ENCODE measurements at places on chromosomes 13 and 19.

DNA sequence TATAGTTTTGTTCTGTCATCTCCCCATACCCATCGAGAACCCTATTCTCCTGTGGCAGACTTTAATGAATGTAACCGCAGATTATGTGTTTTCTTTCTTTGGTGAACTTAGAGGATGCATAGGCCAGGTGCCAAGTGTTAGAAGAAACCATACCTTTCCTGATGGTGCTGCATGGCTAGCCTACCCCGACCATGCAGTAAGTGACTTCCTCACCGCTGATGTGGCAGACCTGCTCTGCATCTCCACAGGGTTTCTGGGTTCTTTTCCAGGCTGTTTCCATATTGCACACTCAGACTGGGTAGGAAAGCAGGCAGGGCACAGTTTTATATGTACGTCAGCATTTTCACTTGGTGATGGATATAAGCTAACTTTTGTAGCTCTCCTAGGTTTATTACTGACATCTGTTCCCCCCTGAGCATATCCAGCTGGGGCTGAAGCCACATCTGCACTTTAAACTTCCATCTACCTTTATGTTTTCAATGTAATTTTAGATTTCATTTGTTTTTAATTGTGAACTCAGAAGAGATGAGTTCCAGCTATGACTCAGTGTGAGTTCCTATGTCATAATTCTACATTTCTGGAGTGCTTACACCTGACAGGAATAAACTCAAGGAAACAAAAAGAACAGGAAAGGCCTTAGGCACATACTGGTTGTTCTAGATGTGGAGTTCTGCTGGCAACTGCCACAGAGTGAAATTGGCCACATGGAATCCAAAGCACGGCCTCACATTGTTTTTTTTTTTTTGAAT, 42.3 kb downstream of the LRCH1 start:
- DNase-seq: no peak

- DNase-seq: no peak
These were observed 327.6 kb downstream of the FGF9 start for GRCh38 chr13:21998279-21998990.

DNA sequence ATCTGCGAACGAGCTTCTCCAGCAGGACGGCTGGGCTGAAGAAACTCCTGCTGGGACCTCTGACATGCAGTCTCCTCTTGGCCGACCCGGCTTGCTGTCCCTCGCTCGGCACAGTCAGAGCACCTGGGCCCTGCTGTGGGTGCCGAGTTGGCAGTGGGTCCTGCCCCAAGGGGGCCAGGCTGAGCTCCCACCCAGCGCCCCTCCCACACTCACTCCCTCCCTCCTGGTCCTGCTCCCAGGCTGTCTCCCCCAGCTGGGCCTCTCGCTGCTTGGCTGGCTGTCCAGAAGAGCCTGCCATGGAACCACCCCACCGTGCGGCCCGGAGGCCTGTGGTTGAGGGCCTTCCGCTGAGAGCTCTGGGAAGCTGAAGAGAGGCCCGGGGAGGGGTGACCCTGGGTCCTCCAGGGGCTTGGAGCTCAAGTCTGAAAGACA, 6.0 kb downstream of the AKT2 start:
- no peak for DNase-seq

GRCh38 chr13:25752957-25753551, 298.8 kb downstream of the SHISA2 start:
- DNase-seq: no peak

GRCh38 chr19:47471733-47472457, at the start of gene SLC8A2:
Gene SLC8A2, minus strand, starts transcription at chr19:47471893. Its CDS starts 5,490 bp downstream, at chr19:47466403.
- peak; percentile 28 for DNase-seq

GRCh38 chr13:112219740-112220139, 152.8 kb downstream of the SOX1 start:
- DNase-seq: no peak

GRCh38 chr13:35163674-35164073, 221.6 kb downstream of the NBEA start:
- DNase-seq: no peak

GRCh38 chr19:54252845-54253244, 4.2 kb downstream of the LILRB5 start:
- DNase-seq: no peak

DNA sequence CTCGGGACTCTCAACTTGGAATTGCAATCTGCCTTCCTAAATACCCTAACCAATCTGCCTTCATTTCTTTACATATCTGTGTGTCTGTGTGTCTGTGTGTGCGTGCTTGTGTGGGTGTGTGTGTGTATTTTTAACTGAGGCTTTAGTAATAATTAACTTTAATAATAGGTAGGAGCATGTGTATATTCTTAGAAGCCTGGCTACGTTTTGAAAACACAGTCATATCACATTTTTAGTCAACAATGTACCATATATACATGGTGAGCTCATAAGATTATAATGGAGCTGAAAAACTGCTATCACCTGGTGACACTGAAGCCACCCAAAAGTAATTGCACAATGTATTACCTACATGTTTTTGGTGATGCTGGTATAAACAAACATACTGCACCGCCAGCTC, 65.4 kb upstream of the ATXN8OS start:
- DNase-seq: no peak

- no peak for DNase-seq
These were observed 11.5 kb downstream of the TM6SF2 start for GRCh38 chr19:19261350-19262189.

DNA sequence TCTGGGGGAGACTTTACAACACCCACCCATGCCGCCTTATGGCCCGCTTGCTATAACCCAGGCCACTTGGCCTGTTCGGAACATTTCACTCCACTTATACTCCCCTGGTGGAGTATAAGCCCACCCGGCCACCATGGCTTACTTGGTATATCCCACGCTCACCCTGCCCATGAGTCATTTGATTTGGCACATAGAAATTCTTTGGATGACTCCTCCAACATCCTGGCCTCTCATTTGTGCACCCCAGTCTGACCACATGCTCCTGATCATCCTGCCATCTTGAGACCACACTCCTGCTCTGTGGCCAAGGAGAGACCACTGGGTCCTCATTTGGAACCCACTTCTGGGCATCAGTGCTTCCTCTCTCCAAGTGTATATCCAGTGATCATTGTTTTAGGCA, 5.2 kb downstream of the SPACA6 start:
- DNase-seq: no peak

DNA sequence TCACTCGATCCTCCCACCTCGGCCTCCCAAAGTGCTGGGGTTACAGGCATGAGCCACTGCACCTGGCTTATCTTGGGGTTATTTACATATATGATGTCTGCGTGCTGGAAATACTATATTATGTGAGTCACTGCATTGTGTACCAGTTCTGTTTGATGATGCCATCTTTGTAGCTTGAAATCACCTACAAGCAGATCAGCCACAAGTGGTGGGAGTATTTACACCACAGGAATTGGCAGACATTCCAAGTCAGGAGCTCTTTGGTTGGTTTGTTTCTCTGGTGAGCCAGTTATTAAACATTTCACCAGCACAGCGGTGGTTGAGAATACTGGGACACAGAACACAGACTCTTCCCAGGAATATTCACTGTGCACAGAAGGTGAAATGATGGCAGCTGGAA, 4.5 kb upstream of the TIMM44 start:
- no peak for DNase-seq

- no peak for DNase-seq
These were observed at the start of gene SHISA7 for GRCh38 chr19:55443045-55443823. Gene SHISA7, minus strand, starts transcription at chr19:55443300. Its CDS starts 437 bp downstream, at chr19:55442863.

- no peak for DNase-seq
These were observed 62.5 kb downstream of the GNG7 start for GRCh38 chr19:2639999-2640398.

GRCh38 chr13:51221674-51222036, 543 bp upstream of the FAM124A start:
- DNase-seq: no peak

DNA sequence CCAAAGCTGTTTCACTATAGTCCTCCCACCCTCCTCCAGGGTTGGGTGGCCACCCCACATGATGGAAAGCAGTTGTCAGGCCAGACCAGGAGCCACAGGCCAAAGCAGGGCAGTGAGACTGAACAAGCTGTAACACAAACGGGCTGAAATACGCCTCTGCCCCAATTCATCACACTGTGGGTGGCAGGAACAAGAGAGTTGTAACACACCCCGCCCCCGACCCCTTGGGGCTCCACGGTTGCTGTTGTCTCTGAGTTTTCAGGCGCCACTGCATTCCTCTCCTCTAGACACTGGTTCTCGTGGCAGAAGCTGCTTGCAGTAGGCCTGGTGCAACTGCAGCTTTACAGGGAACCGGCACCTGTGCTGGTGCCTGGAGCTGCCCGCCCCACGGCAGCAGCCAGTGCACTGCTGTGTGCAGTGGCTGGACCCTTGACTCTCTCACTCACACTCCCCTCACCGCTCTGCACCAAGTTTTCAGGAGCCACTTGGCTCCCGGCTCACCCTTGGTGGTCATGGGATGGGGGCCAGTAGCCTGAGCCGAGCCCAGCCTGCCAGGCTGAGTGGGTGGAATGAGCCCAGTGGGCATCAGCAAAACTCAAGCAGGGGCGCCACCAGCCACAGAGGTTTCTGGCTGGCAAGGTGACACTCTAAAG, 1314.5 kb upstream of the MIR17HG start:
- no peak for DNase-seq

DNA sequence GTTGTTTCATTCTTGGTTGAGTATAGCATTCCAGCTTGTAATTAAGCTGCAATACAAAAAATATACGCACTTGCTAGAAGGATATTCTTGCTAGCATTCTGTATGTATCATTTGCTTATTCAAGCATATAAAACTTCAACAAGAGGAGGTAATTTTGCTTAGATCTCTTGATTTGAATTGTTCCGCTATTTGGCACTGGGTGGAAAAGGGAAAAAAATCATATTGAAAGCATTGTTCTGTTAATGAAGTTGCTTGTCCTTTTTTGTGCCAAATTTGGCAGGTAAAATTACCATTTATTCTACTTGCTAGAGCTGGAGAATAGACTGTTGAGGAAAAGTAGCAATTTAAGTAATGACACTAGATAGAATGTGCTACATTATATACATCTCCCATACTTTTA, 190.2 kb downstream of the GGACT start:
- no peak for DNase-seq

Measured in AML-193 (cell line).